ENCODE measurements at places on chromosomes 1 and 21. TPM values are rescaled to one million over a fixed set of nuclear protein-coding genes. Genes with fewer than 3 reads are reported as not detected.

DNA sequence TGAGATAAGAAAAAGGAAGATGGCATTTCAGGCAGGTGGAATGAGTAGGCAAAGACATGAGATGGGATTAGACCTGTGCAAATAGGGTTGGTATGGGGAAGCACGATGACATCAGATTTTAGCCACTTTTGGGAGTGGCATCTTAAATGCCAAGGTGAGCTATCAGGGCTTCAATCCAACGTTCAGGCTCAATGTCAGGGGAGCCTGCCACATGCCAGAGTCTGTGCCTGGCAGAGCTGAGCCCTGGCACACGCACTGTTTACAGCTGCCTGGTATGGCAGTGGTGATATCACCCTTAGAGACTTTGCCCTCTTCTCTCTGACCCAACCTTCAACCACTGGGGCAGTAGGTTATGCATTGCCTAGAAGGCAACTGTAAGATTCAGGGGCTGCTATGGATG is 1.1 kb upstream of the GUCA2B start:
- no peak for DNase-seq
- H3K4me1 ChIP-seq: peaks cover 6% of the 10 kb centered on the region
- H3K4me3 ChIP-seq: no peak overlapping the region
- no peak overlapping the region for H3K27ac ChIP-seq

DNA sequence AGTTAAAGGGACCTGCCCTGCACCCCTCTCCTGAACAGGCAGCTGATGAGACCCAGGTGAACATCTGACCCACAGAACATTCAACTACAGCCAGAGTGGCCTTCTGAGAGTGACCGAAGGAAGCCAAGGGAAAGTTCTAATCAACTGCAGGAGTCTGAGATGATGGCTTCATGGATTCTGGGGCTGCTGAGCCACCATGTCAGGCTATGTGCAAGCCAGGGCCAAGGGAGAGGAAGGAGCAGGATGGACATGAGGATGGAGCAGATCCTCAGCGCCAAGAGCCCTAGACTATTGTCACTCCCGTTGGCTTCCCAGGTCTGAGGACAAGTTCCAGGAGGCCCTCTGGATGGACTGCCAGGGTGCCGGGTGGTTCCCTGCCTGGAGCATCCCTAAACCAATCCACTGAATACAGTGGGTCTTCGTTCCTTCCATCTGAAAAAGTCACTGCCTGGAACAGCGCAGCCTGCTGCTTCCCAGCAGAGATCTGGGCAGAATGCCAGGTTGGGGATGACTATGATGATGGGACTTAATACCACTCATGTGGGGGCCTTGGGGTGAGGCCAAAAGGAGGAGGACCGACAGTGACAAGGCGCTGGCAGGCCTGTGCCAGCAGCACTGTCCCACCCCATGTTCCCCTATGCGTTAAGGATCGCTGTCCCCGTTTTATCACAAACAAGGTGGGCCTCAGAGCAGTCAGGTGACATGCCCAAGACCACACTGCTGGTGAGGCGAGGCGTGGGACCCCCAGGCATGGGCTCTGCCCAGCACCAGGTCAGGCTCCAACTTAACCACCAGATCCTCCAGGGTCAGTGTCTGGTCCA is 19.8 kb downstream of the SPOCD1 start:
- H3K4me1 ChIP-seq: peaks cover 7% of the 10 kb centered on the region
- no peak overlapping the region for H3K4me3 ChIP-seq
- H3K36me3 ChIP-seq: no peaks in the 10 kb centered on the region
- DNase-seq: peak; percentile 48
- H3K27ac ChIP-seq: no peak overlapping the region

Gene C1QC
- 26.5 TPM for total RNA-seq

DNA sequence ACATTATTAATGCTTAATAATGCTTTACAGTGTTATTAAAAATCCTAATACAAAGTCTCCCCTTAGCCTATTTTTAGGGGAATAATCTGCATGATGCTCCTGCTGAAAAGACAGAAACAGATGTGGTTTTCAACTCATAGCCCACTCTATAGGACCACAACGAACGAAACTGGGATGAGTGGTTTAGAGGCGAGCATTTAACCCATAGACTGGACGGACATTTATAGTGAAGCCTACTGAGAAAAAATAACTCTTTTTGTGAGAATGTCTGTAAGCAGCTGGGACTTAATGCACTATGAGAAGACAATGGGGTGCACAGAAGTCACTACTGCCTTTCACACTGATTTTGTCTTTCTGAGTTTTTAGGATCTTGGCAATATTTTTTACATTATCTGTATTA is 1599.6 kb upstream of the B3GALT2 start:
- DNase-seq: no peak
- no peaks in the 10 kb centered on the region for H3K27me3 ChIP-seq
- H3K27ac ChIP-seq: no peak overlapping the region
